ENCODE measurements at places on chromosomes 12 and 14.

DNA sequence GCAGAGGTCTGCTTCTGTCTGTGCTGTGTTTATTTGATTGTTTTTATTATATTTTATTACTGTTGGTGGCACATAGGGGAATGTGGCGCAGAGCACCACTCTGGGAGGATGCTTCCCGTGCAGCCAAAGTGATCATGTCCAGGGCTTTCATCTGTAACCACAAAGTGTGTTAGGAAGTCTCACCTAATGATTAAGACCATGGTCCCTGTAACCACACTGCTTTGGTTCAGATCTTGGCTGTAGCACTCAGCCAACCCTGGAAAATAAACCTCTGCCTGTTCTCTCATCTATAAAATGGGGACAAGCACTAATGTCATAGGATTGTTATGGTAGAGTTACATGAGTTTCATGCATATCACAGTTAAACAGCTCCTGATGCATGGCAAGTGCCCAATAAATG lies 1.9 kb downstream of the RESF1 start:
- no peak for DNase-seq

- no peak for DNase-seq
Measured at GRCh38 chr12:94644141-94644979, 6.0 kb downstream of the TMCC3 start.

- DNase-seq = no peak
Measured at GRCh38 chr12:65911321-65911720, 87.0 kb downstream of the HMGA2 start.

- no peak for DNase-seq
Measured at GRCh38 chr12:112617153-112617505, 174.4 kb upstream of the RPH3A start.

DNA sequence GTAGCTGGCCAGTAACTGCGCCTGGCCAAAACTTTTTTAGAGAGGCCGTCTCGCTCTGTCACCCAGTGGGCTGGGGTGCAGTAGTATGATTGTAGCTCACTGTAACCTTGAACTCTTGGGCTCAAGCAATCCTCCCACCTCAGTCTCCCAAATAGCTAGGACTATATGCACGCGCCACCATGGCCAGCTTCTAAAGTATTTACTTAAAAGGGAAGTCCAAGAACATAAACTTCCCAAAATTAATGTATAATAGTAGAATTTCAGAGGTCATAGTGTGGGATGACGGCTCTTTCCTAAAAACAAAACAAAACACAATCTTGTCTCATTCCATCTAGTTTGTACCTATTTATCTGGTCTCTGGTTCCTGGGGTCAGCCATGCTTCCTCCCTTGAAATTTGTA lies 42.2 kb upstream of the FOS start:
- no peak for DNase-seq

DNA sequence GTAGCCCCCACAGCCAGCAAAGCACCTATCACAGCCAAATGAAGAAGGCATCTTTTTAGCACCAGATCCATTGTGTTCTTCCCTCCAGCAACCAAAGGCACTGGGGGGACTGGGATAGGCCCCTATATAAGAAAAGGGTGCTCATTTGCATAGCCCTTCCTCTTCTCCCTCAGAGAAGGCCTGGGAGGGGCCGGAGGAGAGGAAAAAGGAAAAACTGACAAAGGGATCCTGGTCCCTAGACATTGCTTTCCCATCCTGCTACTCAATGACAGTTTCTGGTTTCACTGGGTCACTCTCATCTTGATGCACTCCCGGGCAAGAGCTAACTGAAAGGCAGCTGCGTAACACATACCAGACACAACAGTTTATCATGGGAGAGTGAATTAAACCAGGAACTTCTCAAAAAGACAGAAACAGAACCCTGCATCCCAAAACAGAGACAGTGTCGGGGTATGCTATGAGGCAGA lies at the start of gene PMEL:
Gene PMEL (minus strand): TSS at position 102 of the 467 bp plus-strand sequence. CDS start 31 bp downstream, at position 71.
- no peak for DNase-seq

DNA sequence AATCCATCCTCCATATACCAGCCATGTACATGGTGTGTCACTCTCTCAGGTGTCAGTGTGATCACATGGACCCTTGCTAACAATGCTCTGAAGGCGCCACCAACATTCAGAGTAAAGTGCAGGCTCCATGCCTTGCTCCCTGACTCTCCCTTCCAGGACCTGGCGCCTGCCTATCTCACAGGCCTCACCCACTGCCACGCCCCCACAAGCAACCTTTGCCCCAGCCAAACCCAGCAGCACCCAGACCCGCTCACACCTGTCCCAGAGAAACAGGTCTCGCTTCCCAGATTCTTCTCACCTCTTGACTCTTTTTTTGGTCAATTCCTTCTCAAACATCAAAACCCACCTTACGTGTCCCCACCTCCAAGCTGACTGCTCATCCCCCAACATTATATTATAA lies 52.3 kb downstream of the KCNK10 start:
- no peak for DNase-seq
